ENCODE measurements at places on chromosomes 5 and 9. TPM values are rescaled to one million over a fixed set of nuclear protein-coding genes. Genes with fewer than 3 reads are reported as not detected.

GRCh38 chr9:127035423-127035822, 87.0 kb downstream of the ANGPTL2 start:
- peak; percentile 36 for DNase-seq

DNA sequence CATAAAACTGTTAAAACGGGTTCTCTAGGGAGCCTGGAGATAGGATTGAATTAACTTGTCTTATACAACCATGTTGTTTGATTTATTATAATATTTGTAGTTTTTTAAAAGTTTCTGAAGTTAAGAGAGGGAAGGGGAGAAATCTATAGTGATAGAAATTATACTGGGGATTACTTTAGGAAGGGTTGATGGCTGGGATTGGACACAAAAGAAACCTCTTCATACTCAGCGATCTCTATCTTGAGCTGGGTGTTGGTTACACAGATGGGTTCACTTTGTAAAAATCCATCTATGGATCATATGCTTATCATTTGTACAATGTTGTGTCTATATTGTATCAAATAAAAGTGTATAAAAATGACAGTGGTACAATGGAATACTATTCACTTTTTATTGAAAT, 30.0 kb downstream of the TNPO1 start:
- DNase-seq: no peak

DNA sequence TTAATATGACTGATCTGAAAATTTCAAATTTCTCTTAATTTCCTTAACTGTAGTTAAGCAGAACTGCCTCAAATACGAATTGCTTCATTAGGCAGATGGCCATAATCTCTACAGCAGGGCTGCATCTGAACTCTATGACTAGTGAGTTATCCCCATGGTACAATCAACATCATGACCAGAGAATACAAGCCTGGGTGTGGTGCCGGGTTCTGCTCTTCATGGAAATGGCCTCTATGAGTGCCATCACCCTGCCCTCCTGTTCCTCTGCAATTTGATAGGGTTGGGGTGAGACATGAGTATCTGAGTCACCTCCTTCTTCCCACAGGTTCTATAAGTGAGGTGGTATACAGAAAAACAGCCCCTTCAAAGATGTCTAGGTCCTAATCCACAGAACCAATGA, 235.9 kb downstream of the AP3B1 start:
- no peak for DNase-seq

SPINK4 gene
- total RNA-seq: 214 TPM

DNA sequence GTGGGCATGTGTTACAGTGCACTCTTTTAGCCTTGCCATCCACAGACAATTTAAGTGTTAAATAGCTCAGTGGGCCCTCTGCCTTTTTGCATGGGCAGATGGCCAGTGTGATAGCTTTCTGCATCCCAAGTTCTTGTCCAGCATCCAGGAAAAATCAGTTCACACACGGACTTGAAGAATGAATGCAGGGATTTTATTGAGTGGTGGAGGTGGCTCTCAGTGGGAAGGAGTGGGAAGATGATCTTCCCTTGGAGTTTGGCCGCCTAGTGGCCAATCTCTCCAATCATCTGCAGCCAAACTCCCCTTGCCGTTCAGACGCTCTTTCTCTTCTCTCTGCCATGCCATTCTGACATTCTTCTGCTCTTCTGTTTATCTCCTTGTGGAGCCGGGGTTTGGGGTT, 322.4 kb upstream of the GRAMD2B start:
- no peak for DNase-seq

GRCh38 chr5:7805379-7805778, 45.6 kb downstream of the CFAP90 start:
- no peak for DNase-seq

YIPF5 gene
- total RNA-seq: 44.6 TPM

DNA sequence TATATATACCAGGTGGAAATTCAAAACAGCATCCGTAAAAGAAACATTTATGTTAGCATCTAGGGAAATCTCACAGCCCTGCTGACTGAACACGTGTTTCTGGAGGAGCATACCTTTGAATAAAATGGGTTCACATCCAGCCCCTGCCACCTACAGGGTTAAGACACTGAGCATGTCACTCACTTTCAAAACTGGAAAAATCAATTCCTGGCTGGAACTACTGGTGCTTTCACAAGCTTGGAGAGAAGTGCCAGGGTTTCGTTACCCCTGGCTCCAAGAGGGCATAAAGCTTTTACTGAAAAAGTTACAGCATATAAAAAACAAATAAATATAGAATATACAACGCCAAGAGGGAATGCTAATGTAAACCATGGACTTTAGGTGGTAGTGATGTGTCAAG, 48.0 kb downstream of the SERINC5 start:
- no peak for DNase-seq

NPR2 gene
- 9.7 TPM for total RNA-seq

RALGDS gene
- total RNA-seq: 24.2 TPM

All from colonic mucosa (tissue), 4 donors.